Activated T-helper 17 cell treated with anti-CD3 and anti-CD28 coated beads, Interleukin-2, amount 50 U/mL, for 72 hours (primary cell): ENCODE measurements at places on chromosomes 1 and 21.

- no peak for ATAC-seq
These were observed 8.1 kb downstream of the POFUT2 start for GRCh38 chr21:45279446-45280177.

GRCh38 chr1:221228594-221228993 lies 349.4 kb downstream of the HLX start:
- no peak for ATAC-seq

DNA sequence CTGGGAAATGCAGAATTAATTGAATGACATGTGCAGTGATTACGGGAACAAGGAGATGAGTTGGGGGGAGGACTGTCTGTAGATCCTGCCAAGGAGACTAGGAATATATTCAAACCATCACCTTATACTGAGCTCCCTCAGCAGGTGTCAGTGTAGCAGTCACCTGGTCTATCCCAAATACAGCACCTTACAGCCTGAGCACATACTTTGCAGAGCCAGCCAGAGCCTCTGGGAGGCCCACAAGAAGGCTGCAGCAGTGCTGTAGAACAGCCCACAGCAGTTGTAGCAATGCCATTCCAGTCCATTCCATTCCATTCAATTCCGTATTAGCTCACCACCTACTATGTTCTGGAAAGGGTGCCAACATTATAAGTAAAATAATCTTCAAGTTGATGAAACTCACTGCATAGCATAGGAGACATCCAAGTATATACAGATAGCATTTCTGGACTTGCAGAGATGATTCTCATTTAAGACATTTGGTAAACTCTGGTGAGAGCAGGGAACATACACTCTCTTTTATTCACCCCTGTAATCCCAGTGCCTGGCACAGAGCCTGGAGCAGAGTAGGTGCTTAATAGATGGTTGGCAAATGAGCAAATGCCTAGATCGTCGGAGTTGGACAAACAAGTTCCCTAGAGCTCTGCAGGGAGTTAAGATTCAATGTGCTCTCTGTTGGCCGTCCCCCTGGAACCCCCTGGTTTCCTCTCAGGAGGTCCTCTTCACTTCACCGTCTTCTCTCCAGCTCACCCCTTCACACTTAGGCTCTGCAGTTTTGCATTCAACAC lies 44.7 kb downstream of the KCNC4 start:
- ATAC-seq, result no peak

DNA sequence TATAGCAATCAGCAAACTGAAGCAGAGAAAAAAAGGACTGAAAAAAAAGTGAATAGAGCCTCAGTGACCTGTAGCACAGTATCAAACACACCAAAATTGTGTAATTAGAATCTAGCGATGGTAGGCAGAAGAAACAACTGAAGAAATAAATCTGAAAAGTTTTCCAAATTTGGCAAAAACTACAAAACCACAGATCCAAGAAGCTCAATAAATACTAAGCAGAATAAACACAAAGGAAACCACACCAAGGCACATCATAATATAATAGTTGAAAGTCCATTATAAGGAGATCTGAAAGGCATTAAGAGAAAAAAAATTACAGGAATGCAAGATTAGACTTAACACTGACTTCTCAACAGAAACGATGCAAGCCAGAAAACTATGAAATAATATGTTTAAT lies 7.1 kb upstream of the IL12RB2 start:
- ATAC-seq, result no peak

- ATAC-seq, result peak; percentile 22
These were observed 12.8 kb downstream of the TRAPPC10 start for GRCh38 chr21:44024887-44025353.

DNA sequence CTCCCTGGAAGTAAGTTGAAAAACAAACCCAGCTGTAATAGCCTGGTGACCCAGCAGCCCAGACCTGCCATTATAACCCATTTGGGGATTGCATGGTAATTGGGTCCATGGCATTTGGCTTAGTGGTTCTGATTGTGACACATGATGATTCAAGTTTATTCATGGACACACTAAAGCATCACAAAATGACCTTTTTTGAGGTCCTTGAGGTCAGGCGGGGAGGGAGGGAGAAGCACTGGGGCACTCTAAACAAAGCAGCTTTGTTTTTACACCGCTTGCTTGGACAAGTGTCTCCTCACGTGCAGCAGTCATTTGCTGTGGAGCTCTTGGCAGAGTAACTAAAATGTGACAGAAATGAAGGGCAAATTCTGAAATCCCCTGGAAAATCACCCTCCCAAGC lies 241.0 kb upstream of the SGIP1 start:
- no peak for ATAC-seq

- ATAC-seq, result peak; percentile 41
These were observed 5.3 kb downstream of the FCRLB start for GRCh38 chr1:161726473-161727255.

- ATAC-seq, result peak; percentile 48
These were observed 47.5 kb upstream of the CRNN start for GRCh38 chr1:152461544-152461943.

DNA sequence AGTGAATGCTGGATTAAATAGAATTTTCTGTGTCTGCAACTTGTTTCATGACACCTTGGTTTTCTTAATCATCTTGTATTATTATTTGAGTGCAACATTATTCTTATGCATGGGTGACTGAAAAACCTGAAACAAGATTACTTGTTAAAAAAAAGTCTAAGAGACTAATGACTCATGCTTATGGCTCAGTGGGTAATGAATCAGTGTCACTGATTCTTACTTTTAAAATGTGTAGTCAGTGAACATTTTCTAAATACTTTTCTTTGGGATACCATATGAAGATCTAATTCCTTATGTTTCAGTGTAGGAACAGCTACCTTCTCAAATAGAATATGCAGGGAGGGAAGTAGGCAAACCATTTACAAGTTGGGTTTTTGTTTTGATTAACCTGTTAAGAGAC lies 65.5 kb downstream of the PRKAA2 start:
- ATAC-seq, result peak; percentile 43

- ATAC-seq, result no peak
These were observed 114.5 kb downstream of the NUF2 start for GRCh38 chr1:163436140-163436812.

DNA sequence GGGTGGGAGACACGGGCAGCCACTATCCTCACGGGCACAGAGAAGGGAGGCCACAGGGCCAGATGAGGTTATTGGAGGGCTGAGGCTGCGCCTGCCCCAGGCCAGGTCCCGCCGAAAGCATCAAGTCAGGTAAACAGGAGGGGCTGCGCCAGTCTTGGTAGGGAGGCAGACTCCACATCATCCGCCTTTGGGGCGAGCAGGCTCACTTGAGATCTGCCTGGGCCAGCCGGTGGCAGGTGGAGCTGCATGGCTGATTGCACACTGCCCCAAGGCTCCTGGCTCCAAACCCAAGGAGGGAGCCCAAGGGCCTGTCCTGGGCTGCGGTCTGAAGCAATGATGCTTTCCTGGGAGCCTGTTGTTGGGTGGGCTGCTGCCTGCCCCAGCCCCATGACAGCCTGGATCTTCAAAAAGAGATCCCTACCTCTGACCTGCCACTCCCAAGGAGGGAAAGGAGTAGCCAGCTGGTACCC lies 4.6 kb downstream of the SMIM1 start:
- ATAC-seq, result no peak

- ATAC-seq, result no peak
These were observed 7.1 kb upstream of the SFT2D2 start for GRCh38 chr1:168218658-168219057.

DNA sequence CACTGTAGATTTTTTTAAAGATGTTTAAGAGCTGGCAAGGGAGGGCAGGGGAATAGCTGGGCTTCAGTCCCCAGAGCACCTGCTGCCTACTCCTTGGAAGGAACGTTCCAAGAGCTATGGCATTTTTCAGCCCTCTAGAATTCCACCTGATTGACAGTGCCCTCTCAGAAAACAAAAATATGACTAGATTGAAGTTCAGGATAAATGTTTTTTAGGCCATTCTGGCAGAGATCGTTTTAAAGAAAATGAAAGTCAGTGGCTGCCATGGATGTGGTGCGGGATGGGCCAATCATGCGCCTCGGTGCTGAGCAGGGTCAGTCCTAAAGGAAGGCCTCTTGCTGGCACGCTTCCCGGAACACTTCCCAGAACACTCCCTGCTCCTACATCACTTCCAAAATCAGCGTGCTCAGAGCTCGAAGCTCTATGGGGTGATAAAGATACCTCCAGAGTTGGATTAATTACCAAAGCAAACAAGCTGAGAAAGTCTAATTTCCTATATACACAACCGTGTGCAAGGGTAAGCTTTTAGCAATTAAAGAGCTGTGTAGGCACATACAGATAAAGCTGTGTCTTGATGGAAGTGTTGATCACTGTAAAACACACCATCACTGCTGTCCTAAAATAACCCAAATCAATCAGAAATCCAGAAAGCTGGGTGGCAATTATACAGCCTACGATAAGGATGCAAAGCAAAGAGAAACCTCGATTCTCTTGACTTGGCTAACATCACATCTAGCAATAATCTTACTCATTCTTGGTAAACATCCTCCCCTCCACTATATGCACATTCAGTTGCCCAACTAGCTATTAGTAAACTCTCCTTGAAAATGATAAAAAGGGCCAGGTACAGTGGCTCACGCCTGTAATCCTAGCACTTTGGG lies 34.6 kb downstream of the TGFBR3 start:
- no peak for ATAC-seq

DNA sequence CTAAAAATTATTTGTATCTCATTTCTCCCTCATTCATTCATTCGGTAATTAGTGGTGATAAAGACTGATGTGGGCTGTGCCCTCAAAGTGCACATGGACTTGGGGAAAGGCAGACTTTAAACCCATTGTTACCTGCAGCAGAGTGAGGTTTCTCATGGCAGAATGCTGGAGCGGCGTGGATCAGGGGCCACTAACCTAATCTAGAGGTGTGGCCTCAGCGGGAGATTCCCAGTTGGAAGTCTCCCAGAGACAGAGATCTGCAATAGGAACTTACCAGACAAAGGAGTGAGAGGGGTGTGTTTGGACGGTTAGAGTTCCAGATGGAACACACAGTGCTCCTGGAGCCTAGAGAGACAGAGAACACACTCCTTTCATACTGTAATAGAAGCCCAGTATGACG lies 73.5 kb downstream of the VPS26C start:
- ATAC-seq, result no peak

GRCh38 chr1:243596431-243597062 lies 253.5 kb downstream of the AKT3 start:
- ATAC-seq, result peak; percentile 76

GRCh38 chr1:54995835-54996234 lies 2.9 kb upstream of the BSND start:
- ATAC-seq, result peak; percentile 88

DNA sequence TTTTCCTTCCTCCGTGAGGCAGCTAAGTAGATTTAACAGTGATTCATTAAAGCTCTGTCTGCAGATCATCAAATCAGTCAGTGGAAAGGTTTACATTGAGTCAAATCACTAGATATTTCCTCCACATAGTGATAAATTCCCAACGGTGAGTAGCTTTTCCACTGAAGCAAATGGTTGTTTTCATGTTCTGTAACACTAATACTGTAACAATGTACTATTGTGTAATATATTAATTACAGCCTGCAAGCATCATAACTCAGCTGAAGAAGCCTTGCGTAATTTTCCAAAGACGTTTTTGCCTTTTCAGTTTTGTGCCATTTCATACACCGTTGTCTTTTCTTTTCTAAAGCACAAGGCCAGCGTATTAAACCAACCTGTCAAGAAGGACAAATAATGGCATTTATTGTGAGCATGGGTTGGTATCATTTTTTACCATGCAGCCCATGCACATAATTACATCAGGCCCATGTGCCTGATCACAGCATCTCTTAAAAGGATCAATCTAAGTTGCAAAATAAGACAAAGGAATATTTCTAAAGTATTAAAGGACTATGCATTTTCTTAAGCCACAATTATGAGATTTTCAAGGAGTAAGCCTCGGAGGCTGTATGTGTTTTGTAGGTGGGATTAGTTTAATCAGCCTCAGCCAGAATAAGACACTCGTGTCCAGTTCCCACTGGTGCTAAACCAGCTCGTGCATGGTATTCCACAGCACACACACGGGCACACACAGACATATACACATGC lies 16.7 kb upstream of the PDE9A start:
- no peak for ATAC-seq

- no peak for ATAC-seq
These were observed 2.0 kb downstream of the C1orf116 start for GRCh38 chr1:207030522-207031009.

- ATAC-seq, result no peak
These were observed 13.5 kb downstream of the RCC2 start for GRCh38 chr1:17425806-17426600.

DNA sequence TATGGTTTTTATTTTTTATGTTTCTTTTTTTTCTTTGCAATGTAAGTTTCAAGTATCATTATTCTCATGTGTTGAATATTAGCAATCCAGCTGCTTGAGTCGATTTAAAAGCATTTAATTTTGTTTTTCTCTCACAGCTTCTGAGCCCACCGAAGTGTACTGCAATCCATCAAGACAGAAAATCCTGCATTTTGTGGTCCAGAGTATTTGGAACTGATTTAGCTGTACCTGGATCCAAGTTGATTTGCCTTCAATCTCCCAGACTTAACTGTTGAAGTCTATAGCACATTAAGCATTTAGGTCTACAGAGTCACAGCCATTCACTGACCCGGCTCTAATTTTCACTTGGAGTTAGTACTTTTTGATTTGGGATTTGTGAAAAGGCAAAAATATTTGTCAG lies 622.9 kb upstream of the ADAMTS5 start:
- ATAC-seq, result no peak

DNA sequence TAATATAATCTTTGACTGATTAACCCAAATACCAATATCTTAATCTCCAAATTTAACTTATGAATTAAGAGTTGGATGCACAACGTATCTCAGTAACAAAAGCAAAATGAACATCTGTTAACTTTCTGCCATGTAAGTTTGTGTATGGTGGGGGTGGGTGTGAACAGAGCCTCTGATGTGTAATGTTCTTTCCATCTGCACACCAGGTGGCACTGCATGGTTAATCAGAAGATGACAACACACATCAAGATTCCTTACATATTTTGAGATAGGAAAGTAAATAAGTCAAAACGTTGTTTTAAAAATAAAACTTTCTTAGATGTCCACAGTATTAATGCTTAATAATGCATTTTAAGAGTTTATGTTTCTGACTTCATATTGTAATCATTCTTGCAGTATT lies 251.9 kb downstream of the DPYD start:
- ATAC-seq, result no peak

GRCh38 chr1:156390469-156391365 lies 21.7 kb downstream of the RHBG start:
- no peak for ATAC-seq

GRCh38 chr1:244204004-244204403 lies 152.9 kb downstream of the ZBTB18 start:
- ATAC-seq, result no peak
